ENCODE measurements at places on chromosomes 4 and X.
A peak's percentile ranks its signal among the peaks of the same experiment; 100 is the strongest.

DNA sequence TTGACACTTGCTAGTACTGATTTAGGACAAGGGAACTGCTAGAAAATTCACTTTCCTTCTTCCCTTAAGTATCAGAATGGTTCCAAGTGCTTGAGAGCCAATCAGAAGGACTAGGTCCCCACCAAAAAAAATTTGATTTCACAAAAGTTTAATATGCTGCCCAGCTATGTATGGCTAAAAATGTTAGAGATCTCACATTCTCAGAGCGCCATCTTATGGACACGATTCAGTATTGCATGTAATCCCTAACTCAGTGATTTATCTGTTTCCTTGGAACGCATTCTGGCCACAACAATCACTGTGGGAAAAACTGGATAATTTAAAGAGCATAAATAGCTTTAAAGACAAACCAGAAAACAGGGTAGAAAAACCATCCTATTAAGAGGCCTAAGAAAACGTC, 255.1 kb upstream of the GPC4 start:
- peak; percentile 31 for DNase-seq
- H3K27ac ChIP-seq: no peak overlapping the region
- no peak overlapping the region for H3K4me3 ChIP-seq
- no peaks in the 10 kb centered on the region for H3K27me3 ChIP-seq
- peaks cover 39% of the 10 kb centered on the region for H3K4me1 ChIP-seq
- no peaks in the 10 kb centered on the region for H3K36me3 ChIP-seq

DNA sequence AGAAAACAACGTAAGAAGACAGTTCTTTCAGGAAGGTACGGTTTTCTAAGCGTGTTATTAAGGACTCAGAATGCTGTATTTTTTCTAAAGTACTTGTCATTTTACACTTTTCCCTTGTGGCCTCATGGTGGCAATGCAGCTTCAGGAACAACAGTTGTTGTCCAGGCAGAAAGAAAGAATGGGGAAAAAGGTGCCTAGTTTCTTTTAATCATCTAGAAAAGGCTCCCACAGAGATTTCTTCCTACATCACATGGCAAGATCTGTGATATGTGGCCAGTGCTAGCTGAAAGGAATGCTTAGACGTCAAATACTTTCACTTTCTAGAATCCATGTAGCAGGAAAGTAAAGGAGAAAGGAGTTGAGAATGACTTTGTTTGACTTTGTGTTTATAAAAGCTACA, 49.0 kb upstream of the TRAM1L1 start:
- peaks cover 8% of the 10 kb centered on the region for H3K36me3 ChIP-seq
- H3K4me1 ChIP-seq: peaks cover 9% of the 10 kb centered on the region
- H3K4me3 ChIP-seq: no peak overlapping the region

DNA sequence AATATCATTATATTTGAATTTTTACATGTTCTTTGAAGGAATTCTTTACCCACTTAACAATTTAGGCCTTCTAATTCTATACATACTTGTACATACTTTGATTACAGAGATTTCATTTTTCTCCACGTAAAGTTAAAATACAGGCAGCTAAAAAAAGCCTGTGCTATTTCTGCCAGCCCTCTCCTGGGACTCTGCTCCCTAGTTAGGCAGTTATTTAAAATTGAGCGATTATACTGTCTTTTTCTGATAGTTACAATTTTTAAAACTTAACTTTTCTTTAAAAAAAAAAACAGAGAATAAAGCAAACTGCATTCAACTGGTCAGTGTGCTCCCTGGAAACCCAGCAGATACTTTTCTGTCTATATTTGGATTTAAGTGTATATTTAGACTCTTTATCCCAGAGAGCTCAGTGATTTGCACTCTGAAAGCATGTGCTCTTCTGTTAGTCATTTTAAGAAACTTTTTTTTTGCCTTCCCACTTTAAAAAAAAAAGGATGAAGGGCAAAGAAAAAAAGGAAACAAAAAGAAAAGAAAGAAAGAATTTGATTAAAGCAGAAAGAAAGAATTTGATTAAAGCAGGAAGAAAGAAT, 18.1 kb upstream of the FAM241A start:
- no peak overlapping the region for H3K4me3 ChIP-seq
- no peak for DNase-seq
- H3K27ac ChIP-seq: no peak overlapping the region
- peaks cover 4% of the 10 kb centered on the region for H3K27me3 ChIP-seq
- peaks cover 4% of the 10 kb centered on the region for H3K4me1 ChIP-seq

DNA sequence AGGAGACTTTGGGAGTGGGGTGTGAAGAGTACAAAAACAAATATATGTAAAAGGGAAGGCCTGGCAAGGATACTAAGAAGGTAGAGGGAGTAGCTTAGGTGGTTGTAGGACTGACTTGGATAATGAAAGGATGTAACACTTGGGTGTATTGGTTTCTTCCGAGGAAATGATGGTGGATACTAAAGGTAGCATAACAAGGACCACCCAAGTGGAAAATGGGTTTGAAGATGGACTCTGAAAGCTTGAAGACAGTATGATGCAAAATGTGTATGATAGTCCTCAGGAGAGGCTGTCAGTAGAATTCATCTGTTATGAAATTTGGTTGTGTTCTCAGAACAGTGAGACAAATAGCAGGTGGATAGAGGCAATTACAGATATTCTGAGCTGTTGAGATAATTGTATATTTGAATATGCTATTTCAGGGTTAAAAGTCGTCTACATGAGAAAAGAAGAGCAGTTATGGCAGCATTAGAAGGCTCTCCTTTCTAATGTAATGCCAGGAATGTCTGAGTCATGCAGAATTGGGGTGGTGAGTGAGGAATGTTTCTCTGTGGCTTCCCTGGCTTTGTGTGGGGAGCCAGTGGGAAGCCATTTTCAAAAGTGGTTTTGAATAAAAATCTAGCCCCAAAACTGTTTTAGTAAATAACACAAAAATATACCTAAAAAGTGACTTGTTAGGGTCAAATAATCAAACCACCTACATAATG, 75.6 kb downstream of the FHIP1A start:
- H3K27ac ChIP-seq: no peak overlapping the region
- H3K4me1 ChIP-seq: no peaks in the 10 kb centered on the region
- no peaks in the 10 kb centered on the region for H3K36me3 ChIP-seq
- H3K4me3 ChIP-seq: no peak overlapping the region

DNA sequence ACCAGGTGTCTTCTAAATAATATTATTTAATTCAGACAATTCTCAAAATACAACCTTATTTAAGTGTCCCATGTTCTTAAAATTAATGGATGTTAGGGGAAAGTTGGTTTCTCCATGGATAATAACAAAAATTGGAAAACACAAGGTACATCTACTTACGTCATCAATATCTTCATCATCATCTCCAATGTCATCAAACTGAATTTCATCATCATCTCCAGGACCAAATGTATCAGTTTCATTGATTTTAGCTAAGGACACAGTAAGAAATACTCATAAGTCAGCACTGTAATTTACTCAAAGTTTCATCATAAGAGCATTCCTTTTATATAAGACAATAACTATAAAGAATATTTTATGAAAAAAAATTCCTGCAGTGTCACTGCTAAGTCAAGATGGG, 11.3 kb downstream of the EIF1AX start:
- H3K4me3 ChIP-seq: no peak overlapping the region
- no peak overlapping the region for H3K27ac ChIP-seq
- no peaks in the 10 kb centered on the region for H3K4me1 ChIP-seq
- DNase-seq: no peak
- peaks cover 6% of the 10 kb centered on the region for H3K36me3 ChIP-seq
- no peaks in the 10 kb centered on the region for H3K27me3 ChIP-seq

DNA sequence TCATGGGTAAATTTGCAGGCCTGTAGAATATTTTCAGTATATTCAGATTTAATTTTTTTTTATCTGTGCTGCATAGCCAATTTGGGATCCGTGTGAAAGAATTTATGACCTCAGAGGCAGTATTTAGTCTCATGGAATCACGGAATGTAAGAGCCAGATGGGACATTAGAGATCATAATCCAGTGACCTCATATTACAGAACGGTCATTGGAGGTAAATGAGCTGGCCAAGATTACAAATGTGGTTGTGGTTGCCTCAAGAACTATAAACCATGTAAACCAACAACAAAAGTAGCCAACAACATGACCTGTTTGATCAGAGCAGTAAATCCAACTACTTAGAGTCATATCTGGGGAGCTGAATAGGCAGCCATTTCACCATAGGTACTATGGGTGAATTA, 71.6 kb downstream of the AMOT start:
- no peaks in the 10 kb centered on the region for H3K4me1 ChIP-seq
- no peak overlapping the region for H3K4me3 ChIP-seq
- no peaks in the 10 kb centered on the region for H3K27me3 ChIP-seq
- H3K36me3 ChIP-seq: peaks cover 12% of the 10 kb centered on the region

DNA sequence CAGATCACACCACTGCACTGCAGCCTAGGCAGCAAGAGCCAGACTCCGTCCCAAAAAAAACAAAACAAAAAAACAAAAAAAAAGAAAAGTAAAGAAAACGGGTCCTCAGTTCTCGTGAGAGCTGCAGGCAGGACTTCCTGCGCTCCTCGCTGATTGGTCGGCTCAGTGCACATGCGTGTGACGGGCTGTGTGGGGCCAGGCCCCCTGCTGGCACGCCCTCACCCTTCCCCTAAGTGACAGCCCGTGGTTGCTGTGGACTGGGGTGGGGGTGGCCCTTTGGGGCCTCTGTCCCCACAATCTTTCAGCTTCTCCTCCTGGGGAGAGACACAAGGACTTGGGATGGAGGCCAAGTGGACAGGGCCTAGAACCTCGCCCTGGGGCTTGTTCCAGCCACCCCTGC, at the start of gene FAM9B:
FAM9B (minus strand) TSS at position 139 of the 400 bp plus-strand sequence. CDS start 1,141 bp downstream, outside the sequence.
- no peaks in the 10 kb centered on the region for H3K36me3 ChIP-seq
- H3K27me3 ChIP-seq: no peaks in the 10 kb centered on the region
- H3K4me1 ChIP-seq: no peaks in the 10 kb centered on the region
- H3K27ac ChIP-seq: no peak within 1 kb of the TSS

Data from neural crest cell (in vitro differentiated cells).